ENCODE measurements at places on chromosomes 6 and 20.

GRCh38 chr20:63574829-63575743 is 1.0 kb upstream of the HELZ2 start:
- no peak for DNase-seq

DNA sequence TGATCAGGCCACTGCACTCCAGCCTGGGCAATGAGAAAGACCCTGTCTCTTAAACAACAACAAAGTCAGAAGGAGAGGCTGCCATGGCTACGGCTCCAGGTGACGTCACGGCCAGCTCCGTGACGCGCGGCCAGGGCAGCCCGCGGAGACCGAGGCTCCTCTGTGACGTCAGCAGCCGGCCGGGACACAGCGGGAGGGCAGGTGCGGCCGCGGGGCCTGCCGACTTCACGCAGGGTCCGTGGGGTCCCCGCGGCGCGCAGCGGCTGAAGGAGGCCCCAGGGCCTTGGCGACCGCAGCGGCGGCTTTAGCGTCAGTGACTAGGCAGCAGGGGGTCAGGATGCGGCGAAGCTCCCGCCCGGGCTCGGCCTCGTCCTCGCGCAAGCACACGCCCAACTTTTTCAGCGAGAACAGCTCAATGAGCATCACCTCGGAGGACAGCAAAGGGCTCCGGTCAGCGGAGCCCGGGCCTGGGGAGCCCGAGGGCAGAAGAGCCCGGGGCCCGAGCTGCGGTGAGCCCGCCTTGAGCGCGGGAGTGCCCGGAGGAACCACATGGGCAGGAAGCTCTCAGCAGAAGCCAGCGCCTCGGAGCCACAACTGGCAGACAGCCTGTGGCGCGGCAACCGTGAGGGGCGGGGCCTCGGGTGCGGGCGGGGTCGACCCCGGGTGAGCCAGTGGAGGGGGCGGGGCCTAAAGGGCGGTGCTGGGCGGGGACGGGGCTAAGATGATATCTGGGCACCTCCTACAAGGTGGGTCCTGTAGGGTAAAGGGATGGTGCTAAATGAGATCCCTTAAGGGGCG is at the start of gene SPAG4:
Gene SPAG4 (plus strand): TSS at position 163 of the 798 bp plus-strand sequence. CDS start 175 bp downstream, at position 338.
- DNase-seq, result peak; percentile 100

DNA sequence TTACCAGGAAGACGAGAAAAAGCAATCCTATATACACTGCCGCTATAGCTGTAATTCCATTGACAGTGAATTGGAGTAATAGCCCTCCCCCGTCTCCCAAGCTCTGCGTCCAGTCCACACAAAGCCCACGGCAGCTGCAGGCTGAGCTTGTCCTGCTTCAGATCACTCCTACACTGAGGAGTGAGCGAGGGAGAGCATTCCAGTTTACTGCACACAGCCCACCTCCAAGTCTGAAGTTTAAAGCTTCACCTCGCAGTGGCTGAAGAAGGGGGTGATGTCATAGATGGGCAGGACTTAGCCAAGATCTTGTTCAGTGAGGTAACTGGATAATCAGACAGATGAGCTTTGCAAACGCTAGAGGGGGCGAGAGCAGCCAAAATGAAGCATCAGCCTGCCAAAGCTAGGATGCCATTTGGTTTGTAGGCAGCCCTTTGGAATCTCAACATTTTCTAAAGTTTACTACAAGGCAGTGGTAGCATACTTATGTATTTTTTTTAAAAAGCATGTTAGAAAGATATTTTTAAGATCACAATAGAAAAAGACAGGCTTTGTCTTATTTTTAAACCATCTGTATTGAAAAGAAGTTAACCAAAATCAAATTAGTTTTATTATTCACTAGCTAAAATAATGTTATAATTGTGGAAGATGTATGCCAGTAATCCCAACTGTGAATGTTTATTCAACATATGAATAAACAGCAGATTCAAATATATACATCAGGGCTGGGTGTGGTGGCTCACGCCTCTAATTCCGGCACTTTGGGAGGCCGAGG is at the start of gene FLRT3:
Gene FLRT3 (minus strand): TSS at position 213 of the 772 bp plus-strand sequence. CDS start 10,106 bp downstream, outside the sequence.
- no peak for DNase-seq

GRCh38 chr6:56038764-56039163 is 163.4 kb upstream of the BMP5 start:
- DNase-seq, result no peak

DNA sequence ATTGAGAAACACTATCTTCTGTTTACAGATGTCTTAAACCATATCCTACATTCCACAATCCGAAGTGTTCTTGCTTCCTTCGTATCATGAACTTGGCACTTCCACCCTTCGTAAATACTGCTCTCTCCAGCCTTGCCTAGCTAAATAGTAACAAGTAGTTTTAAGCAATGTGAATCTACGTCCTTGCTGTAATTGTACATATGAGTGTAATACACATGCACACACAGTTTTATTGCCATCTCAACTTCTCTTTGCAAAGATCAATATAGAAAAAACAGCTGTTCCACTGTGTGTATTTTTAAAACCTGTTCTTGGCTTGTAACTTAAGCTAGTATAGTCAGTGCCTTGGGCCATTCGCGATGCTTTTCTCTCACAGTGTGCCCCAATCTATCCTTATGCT is 1524.7 kb downstream of the GRIK2 start:
- no peak for DNase-seq

DNA sequence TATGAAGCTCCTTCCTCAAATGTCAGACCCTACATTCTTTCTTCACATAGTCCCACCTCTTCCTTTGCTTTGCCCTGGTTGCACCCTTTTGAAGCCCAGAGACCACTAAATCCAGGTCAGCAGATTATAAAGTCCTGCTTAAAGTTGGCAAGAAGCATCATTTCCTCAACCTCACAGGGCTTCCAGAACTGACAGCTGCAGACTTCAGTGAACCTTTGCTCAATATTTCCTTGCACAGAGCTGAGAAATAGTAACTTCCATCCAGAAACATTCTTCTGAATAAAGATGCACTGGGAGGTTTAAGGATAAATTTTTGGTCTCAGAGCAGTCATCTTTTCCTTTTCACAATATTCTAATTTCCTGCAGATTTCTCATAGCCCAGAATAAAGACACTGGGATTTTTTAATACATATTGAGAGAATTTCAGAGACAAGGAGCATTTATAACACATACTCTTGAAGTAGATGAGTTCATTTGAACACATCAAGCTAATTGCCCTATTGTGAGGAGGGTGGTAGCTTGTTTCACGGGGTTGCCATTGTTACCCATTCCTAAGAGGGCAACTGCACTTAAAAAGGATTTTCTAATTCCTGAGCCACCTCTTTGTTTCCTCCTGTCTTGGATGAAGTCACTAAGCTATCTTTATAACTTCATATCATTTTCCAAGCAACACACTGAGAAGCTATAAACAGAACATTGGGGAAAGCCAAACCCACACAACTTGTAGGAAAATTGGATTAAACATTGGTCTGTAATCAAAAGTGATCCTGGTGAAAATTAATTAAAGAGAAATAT is 150.2 kb upstream of the PLN start:
- no peak for DNase-seq

- peak; percentile 81 for DNase-seq
These were observed 16.1 kb downstream of the BPIFB1 start for GRCh38 chr20:33299111-33299603.

GRCh38 chr6:79776076-79776475 is 144.9 kb downstream of the SH3BGRL2 start:
- DNase-seq, result no peak

DNA sequence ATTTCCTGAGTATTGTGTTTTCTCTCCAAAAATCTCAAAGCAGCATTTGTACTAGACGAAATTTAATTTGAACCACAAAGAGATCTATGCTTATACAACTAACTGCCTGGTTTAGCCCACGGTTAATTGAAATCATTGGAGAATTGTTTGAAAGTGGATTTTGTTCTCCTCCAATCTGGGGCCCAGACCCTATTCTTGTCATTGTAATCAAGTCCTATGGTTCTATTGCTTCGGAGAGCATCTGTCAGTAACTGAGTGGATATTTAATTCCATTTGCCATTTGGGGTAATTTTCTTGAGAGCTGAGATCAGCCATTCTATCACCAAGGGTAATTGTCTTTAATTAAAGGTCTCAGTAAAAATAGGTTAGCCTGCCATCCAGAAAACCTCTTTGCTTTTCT is 117.0 kb upstream of the KCNG1 start:
- no peak for DNase-seq

Data from naive thymus-derived CD4-positive, alpha-beta T cell (primary cell).